ENCODE measurements at places on chromosomes 4 and X.

DNA sequence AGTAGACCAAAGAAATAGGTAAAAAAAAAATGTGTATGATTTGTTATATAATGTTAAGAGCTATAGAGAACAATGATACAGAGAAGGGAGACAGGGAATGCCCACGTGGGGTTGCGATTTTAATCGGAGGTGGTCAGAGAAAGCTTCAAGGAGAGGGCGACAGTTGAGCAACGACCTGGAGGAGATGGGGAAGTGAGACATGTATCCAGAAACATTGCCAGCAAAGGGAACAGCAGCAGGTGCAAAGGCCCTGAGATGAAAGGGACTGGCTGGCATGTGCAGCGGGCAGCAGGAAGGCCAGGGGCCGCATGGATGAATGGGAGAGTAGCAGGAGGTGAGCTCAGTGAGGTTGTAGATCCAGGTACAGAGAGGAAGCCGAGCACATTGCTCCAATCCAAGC lies 32.9 kb downstream of the NIPAL1 start:
- DNase-seq: no peak

DNA sequence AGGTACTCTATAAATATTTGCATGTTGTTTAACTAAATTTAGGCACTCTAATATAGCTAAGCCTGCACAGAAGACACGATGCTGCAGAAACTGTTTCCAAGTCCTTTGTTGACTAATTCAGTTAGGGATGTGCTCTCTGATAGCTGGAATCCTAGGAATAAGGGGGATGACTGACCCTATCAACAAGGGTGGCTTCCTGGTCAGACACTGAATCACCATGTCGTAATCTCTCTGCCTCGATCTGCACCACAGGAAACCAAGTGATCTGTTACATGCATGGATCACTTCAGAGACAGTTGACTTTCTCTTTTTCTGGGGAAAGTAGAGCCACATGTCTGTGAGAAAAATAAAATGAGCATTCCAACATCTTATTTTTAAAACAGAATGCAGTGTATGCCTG lies 169.1 kb downstream of the GUCY2F start:
- no peak for DNase-seq

DNA sequence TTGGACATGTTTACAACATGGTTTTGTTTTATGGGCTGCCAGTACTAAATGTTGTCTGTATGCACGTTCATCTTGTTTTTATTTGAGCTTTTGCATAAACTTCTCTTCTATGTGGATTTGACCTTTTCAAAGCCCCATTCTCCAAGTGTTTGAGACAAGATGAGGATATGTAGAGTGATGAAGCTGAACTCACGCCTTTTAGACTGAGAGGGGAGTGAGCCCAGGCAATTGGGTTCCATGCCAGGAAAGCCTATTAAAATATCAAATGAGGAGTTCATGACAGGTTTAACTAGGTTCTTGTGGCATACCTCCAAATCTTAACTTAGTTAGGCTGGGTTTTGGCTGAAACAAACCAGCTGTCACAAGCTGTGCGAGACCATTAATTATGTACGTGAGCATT lies 170.4 kb upstream of the LDB2 start:
- no peak for DNase-seq

DNA sequence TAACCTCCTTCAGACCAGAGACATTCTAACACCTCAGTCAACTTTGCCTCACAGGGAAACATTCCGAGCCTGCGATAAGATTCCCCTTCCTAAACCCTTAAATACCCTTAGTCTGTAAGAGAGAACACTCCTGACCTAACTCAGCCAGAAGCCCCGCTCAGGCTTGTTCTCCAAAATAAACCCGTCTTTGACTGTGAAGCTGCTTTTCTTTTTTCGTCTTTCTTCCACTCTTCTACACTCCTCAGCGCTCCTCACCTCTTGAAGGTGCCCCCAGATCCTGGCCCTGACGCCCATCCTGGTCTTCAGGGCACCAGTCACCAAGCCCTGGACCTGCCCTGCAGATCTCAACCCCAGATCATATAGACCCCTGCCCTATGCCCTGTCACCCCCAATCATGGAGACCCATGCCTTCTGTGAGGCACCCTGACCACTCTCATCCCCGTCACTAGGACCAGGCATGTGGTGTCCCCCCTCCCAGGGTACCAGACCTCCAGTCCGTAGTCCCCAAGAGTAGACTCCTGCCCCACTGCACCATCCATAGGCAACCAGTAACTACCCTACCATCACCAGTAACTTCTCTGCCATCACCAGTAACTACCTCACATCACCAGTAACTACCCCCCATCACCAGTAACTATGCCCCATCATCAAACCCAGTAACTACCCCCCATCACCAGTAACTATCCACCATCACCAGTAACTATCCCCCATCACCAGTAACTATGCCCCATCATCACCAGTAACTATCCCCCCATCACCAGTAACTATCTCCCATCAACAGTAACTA lies 3.5 kb downstream of the ASMTL start:
- no peak for DNase-seq

- DNase-seq: no peak
Measured at GRCh38 chr4:14792702-14793227, 209.5 kb upstream of the CPEB2 start.

- DNase-seq: no peak
Measured at GRCh38 chr4:153111426-153112040, 92.7 kb upstream of the TRIM2 start.

DNA sequence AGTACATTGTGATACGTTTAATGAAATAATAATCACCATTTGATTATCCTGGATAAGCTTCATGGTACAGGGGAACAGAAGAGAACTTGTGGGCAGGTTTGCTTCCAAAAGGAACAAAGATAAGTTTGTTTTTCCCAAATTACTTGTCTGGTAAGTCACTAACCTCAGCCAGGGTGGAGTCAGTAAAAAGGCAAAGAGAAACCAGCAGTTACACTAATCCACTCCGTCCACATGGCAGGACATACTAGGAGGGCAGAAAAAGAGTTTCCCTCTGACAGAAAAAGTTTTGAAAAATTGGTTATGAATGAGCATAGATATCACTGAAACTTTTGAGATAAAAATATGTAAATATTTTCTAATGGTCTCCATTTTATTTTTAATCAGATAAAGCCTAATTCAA lies 285.9 kb downstream of the IL15 start:
- no peak for DNase-seq

GRCh38 chr4:139764182-139764581 lies 98.6 kb downstream of the MGST2 start:
- no peak for DNase-seq

DNA sequence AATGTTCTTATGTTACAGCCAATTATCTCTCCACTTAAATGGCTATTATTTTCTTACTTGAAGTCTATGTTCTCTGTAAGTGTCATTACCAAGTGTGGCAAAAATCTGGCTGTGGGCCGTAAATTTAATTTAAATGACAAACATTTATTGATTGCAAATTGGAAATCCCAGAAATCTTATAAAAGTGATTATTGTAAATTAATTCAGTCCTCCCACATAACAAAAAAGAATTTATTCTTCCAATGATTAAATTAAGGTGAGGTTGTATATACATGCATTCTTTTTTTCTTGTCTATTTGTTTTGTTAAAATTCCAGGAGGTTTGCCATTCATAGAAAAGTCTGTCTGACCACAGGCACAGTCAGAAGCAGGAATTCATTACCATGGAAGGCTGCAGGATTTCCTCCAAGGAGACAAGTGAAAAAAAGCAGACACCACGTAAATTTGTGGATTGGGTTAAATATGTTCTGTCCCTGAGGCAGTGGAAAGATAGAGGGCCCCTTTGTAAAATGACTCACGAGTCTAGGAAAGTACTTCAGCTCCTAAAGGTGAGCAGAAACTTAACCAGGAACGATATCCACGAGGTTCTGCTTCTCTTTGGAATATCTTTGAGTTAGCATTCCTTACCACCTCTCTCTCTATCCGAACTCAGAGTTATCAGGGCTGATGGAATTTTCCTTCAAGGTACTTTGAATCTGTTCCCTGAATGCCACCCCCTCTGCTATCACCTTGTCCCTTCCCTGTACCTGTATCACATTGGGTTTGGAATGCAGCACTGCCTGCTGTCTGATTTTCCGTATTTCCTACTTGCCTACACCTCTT lies 10.7 kb downstream of the PPARGC1A start:
- DNase-seq: no peak

DNA sequence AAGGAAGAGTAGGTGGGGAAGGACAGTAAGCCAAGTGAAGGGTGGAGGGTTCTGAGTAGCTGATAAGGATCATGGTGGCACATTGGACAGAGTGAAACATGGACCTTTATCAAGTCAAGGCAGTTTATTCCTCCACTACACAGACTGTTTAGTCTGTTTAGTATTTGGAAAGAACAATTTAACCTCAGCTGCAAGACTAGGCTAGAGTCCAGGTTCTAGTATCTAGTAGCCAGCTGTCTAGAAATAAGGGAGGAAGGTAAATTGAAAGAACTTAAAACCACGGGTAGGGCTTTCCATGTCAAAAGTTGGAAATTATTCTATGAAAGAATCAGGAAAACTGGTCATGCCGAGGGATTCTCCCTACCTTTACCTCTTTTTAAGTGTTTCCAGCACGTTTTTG lies 140.1 kb upstream of the MED14 start:
- DNase-seq: no peak

GRCh38 chrX:33333271-33333670 lies 121.9 kb upstream of the DMD start:
- no peak for DNase-seq

GRCh38 chrX:109959356-109959871 lies 43.5 kb upstream of the TMEM164 start:
- DNase-seq: no peak

- no peak for DNase-seq
Measured at GRCh38 chr4:11702886-11703557, 274.3 kb upstream of the HS3ST1 start.

- DNase-seq: no peak
Measured at GRCh38 chrX:46588263-46588662, 14.7 kb downstream of the CHST7 start.

DNA sequence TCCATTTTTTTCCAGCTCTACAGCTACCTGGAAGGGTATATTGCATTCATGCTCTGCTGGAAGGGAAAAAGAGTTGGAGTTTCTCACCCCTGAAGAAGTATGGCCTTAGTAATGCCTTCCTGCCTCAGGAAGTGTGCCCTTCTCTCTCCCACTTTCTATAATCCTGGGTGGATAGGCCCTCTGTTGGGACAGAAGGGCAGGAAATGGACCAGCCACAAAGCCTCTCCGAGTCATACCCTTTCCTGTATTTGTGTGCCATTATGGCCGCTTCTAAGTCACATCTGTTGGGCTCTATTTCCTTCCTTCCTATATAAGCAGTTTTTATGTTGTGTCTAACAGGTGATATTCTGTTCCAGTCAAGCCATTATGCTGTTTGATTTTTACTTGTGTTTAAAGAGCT lies 74.8 kb upstream of the SMARCA5 start:
- DNase-seq: no peak

DNA sequence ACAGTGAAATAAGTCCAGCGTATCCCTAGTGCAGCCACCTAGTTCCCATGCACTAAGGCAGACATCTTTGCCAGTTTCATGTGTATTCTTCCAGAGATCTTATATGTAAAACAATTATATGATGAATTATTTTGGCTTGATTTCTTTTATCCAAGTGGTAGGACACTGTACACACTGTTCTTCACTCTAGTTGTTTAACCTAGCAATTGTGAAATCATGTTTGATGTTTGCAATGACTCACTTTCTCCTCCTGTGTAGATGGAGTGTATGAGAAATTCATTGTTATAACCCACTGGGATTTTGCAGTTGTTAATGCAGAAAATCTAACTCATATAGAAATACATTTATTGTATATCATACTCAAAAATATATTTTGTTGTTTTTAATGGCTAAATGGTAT lies 17.5 kb upstream of the TBC1D1 start:
- no peak for DNase-seq

GRCh38 chrX:51148848-51149247 lies 183.8 kb upstream of the NUDT10 start:
- no peak for DNase-seq

DNA sequence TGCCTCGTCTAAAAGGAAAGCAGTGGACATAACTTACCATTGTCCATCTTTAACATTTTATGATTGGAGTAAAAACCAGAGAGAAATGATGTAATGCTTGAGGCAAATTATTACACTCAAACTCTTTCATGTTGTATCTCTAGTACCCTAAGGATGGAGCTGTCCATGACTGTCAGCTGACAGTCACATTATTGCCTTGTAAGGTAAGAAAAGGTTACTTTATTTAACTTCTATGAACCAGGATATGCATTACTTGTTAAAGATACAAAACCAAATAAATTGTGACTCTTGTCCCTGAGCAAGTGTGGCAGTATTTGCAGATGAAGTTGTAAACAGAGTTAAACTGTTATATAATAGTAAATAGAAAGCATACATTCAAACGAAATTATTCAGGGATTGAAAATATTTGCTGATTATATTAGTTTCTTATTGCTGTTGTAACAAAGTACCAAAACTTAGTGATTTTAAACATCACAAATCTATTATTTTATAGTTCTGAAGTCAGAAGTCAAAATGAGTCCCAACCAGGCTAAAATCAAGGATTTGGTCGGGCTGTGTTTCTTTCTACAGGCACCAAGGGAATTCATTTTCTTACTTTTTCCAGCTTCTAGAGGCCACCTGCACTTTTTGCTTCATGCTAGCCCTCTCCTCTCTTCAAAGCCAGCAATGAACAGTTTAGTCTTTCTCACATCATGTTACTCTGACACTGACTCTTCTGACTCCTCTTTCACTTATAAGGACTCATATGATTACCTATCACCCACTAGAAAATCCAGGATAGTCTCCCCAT lies 113.8 kb downstream of the CEP44 start:
- no peak for DNase-seq

GRCh38 chrX:72712094-72712755 lies 1.9 kb downstream of the PHKA1 start:
- DNase-seq: no peak

GRCh38 chrX:1249101-1249887 lies 19.3 kb upstream of the CSF2RA start:
- peak; percentile 25 for DNase-seq

DNA sequence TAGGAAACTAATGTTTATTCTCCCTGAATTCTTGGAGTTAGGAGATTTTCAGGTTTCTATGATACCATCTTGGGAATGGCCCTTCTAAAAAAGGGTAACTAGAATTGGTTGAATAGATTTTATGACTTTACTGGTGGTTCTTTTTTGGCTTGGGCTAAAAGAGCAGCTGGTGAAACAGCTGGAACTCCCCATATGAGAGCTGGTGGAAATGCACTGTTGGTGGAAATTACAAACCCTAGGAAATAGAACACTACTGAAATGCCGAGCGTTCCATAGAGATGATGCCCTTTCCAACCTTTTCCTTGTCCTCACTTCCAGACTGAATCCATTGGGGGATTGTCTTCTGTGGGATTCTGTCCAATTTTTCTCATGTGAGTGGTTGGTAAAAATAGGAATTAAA lies 139.5 kb downstream of the STIM2 start:
- DNase-seq: no peak

- no peak for DNase-seq
Measured at GRCh38 chr4:183190900-183191527, 92.0 kb downstream of the WWC2 start.

DNA sequence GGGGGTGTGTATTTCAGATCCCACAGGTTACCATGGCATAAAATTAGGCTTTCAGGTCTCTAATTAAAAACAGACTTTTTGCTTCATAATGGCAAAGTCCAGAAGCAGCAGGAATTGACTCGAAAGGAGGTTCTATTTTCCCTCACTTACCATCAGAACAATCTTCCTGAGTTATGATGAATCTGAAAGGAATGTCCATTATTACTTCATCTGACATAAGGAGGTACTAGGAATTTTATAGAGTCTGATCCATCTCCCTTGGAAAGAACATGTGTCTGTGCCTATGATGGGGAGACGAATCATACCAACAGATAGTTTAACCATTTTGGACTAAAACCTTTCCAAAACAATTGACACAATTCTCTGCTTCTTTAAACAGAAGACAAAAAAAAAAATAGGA lies 206.3 kb upstream of the FGF13 start:
- DNase-seq: no peak

- no peak for DNase-seq
Measured at GRCh38 chrX:122196343-122196742, 987.7 kb upstream of the GRIA3 start.

Data from activated CD4-positive, alpha-beta T cell treated with anti-CD3 and anti-CD28 coated beads for 1 hour (primary cell).